ENCODE measurements at places on chromosomes 3 and 15.

DNA sequence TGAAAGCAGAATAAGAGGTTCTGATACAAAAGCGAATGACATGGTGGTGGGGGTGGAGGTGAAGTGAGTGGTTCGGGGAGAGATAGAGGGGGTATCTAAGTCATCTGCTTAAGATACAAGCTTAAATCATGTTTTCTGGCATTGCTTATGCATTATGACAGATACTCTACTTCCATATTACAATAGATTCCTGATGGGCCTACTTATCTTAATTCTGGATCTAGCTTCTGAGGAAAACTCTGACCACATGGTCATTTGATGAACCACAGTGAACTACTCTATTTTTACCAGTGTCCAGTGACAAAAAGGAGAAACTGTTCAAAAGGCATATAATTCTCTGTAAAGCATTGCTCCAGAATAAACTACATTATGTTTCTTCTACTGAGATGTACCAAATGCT is 673.7 kb upstream of the CCDC54 start:
- DNase-seq: no peak

DNA sequence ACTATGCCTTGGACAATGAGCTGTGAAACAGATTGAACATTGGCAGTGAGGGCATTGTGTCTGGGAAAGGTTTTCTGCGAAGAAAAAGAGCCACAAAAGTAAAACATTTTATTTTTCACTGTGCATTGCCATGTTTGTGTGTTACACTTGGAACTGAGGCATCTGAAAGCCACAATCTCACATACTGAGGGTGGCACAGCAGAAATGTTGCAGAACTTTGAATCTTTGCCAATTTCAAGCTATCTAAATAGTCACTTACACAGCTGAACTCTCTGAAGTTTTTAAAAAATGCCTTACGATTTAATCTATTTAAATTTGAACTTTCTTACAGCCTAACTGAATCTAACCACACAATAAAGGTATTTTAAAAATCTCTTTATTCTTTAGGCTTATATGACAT is 154.1 kb upstream of the GRM7 start:
- no peak for DNase-seq

DNA sequence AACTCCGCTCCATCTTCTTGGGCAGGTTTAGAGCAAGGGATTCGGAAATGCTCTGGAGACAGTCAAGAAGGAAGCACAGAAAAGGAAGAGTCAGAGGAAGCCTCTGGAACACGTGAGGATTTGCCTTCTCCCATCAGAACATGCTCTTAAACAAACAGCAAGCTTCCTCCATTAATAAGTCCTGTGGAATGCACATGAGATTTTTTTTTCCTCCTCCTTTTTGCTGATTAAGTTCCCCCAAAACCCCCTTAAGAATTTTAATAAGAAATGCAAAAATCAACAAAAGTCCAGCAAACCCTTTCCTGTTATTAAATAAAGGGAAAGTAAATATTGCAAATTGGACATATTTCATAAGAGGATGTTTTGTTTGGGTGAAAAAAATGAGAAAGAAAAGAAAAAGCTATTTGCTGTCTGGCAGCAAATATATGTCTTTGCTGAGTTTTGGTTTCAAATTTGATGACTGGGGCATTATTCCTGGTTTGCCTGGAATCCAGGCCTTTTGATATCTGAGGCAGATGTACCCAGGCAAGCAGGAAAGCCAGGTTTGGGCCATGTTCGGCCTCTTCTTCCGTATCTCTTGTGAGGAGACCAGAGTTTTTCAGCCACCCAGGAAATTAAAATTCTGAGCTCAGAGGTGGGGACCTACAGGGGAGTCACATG is 7.9 kb upstream of the TSEN2 start:
- no peak for DNase-seq

DNA sequence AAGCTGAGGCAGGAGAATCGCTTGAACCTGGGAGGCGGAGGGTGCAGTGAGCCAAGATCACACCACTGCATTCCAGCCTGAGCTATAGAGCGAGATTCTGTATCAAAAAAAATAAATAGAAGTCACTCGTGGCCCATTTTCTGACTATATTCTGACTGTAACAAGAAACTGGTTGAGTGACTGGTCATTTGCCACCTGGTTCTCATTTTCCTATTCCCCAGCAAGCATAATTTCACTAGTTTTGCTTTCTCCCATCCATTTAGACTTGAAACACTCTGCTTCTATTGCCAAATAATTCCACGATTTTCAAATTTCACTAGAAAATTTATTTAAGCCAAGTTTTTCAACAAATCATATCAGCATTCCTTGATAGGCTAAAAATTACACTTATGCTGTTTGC is 40.7 kb downstream of the C3orf70 start:
- no peak for DNase-seq

GRCh38 chr15:51267051-51267702 is 71.2 kb downstream of the CYP19A1 start:
- DNase-seq: no peak

DNA sequence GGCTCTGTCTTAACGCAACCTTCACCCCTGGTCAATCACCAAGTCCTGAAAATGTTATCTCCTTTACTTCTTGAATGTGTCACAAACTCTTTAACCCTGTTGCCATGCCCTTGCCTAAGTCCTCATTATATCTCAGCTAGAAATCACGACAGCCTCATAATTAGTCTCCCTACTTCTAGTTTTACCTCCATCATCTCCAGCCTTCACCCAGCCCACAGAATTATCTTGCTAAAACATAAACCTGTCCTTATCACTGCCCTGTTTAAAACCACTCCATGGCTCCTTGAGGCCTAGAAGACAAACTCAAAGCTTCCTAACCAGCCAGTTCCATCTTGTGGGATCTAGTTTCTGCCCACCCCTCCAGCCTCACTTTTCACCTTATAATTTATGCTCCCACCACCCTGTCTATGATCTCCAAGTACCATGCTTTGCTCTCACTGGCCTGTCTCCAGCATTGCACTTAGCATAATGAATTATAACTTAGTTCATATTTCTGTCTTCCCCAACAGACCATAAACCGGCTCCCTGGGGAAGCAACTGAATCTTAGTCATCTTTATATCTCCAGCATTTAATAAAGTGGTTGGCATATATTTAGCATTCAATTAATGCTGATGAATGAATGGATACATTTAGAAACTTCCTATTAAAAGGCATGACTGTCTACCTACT is 39.2 kb downstream of the GPR176 start:
- DNase-seq: no peak

GRCh38 chr3:25594007-25594502 is 70.7 kb downstream of the TOP2B start:
- DNase-seq: peak; percentile 56

DNA sequence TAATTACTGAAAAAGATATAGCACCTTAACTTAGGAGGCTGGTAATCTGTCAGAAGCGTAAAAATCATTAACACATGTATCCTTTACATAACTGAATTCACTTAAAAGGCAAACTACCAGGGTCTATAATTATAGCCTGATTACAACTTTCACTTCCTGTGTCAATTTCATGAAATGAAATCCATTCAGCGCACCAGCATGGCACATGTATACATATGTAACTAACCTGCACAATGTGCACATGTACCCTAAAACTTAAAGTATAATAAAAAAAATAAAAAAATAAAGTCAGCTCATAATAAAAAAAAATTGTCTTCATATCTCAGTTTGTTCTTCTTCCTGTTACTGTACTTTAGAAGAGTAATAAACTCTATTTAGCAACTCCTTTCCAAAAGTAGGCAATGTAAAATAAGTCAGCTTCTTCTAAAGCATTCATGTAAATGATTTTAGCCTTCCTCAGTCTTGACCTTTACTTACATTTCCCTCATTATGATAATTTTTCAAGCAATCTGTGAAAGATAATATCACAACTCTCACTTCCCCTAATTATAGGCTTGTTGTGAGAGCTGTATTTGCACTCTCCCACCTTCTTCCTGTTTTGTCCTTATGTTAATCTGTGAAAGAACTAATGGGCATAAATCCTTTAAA is 50.1 kb downstream of the KBTBD8 start:
- no peak for DNase-seq

DNA sequence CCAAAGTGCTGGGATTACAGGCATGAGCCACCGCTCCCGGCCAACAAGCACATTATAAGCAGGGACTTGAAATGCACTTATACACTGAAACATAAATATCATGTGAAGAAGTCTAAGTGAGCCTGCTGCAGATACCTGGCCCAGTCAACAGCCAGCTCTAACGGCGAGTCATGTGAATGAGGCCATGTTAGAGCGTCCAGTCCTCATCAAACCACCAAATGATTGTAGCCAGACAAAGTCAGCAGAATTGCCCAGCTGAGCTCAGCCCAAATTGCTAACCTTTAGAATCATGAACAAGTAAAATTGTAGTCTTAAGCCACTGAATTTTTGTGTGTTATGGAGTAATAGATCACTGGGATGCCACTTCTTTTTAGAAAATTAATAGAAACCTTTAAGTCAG is 37.8 kb upstream of the UACA start:
- DNase-seq: no peak

DNA sequence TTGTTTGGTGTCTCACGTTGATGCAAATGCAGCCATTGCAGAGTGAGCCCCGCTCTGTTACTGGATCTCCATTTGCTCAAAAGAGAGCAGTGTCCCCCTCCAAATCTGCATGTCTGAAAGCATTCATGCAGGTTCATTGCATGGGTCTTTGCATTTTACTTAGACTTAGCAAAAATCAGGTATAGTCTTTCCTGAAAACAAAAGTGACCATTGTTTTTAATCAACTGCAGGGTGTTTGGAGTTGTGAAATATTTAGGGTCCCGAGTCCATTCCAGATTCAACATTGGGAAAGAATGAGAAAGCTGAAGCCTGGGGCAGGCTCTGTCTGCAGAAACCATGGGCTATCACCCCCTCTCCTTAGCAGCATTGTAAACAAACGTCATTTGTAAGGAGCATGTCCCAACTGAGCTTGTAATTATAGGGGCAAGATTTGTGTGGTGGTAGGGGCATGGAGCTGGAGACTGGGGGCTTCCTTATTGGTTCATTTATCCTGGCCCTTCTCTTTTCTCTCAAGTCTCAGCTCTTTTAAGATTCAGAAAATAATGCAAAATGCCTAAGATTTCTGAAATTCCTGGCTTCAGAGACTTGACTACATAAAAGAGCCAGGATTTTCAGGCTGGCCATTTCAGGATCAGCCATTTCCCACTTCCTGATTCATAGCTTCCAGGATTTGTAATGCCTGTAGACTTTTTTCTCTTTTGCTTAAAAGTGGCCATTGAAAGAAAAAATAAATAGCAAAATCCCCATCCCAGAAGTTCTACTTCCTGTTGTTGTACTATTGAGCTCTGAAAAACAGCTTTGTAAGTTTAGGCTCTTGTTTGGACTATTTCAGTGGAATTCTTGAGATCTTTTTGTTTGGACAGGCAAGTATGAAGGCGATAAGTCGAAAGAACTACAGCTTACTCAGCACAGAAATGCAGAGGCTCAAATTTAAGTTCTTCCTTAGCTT is 23.0 kb downstream of the IGF1R start:
- no peak for DNase-seq

DNA sequence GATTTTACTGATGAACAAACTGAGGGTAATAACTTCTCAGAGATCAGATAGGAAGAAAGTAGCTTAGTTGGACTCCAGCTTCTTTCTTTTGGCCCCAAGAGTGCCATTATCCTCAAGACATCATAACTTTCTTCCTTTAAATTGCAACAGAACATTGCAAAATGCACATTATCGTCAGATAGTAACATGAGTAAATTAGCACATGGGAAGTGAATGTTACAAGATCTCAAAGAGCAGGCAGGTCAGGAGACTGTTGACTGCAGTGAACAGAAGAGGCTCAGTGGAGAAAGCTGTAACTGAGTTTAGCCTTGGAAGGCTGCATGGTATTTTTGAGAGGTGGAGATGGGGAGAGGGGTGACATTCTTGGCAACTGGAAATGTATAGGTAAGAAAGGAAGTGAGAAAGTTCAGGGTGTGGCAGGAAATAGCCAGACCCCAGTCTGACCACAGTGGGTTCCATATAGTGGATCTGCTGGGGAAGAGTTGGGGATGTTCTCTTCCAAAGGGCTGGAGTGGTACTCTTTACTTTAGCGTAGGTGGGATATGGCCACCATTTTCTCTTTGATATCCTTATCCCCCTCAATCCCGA is 307.7 kb downstream of the RPLP1 start:
- DNase-seq: no peak

- peak; percentile 76 for DNase-seq
These were observed 71.8 kb downstream of the SYNPR start for GRCh38 chr3:63349583-63350573.

DNA sequence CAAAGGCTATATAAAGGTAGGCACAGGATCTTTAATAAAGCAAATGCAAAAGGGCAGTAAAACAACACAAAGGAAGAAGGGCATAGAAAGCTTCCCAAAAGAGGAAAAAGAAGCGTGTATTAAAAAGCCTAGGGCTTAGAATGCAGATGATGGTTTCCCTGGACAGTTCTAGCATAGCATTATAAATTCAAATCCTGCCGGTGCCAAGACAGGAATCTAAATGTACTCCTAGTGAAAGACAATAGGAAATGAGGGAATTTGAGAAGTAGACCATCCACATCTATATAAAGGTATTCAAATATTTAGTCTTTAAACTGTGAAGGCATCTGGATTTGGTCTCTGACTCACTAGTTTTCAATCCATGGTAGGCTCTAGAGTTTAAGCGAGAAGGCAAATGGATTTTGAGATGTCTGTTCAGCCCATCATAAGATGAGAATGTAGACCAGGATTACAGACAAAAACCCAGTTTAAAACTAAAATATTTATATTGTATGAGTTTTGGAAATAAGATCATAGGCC is 431.8 kb downstream of the TBL1XR1 start:
- DNase-seq: no peak

DNA sequence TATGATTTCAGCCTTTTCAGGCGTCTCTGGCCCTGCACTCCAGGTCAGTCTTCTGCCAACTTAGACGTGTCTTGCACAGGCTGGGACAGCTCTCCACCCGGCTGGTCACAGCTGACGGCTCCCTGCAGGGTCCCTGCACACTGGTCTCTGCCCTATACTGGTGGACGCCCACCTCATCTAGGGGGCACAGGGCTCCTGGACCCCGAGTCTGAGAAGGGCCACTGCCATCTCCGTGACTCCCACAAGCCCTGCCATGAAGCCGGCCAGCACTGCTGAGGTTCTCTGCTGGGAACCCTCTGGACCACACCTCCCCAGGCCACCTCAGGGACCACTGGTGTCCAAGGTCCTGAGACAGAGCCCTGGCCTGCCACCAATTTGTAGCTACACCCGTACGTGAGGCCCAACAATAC is 40.5 kb downstream of the CYFIP1 start:
- DNase-seq: no peak

DNA sequence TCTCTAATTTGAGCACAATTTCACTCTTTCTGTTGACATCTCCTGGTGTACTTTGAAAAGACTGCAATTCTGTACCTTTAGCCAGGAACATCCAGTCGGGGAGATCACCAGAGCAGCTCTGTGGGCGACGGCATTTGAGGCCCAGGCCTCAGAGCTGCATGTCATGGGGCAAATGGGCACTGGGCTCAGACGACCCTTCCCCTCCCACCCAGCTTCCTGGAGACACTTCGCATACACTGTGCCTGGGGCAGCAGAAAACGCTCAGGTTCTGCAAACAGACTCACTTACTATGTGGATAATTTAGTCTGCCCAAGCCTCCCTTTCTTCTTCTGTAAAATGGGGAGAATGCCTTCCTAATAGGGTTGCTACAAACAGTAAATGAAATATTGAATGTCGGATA is 96.9 kb downstream of the HMG20A start:
- no peak for DNase-seq

GRCh38 chr15:52114261-52115055 is 1.9 kb upstream of the BCL2L10 start:
- DNase-seq: peak; percentile 86
